Right lobe of liver (tissue), 6 donors: ENCODE measurements at places on chromosomes 2 and 18.

- no peak for DNase-seq
Observed at GRCh38 chr2:147603876-147604275, 241.0 kb upstream of the ACVR2A start.

DNA sequence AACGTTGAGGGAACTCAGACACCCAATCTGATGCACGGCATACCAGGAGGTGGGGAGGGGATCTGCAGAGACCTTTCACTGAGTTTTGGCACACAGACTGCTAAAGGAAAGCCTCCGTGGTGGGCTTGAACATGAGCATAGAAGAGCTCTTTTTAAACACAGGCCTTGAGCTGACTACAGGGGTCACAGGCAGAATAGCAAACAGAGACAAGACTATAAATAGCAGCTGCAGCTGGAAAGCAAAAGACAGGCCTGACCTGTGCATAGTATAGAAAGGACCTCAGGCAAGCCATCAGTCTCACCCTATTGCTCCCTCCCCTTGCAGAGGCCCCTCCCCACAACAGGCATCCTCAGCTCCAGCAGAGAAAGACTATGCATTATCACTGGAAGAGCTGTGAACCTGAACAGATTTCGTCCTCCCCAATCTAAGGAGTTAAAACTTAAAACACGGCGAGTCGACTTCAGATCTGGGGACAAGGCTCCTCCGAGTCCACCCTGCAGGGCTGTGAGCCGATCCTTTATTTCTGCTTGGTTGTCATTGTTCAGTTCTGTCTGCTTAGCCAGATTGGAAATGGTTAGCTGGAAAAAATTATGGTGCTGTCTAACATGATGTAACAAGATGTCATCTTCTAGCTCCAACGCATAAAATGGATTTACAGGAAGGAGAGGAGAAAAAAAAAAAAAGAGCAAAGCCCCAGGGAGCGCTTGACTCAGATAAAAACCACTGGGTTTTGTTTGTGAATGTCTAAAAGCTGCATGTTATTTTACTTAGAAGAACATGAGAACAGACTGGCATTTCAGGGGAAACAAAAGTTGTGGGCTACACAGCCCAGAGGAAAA, 25.2 kb upstream of the LCLAT1 start:
- DNase-seq, result no peak

- peak; percentile 69 for DNase-seq
Observed at GRCh38 chr2:48346124-48346536, 183.8 kb upstream of the STON1 start.

DNA sequence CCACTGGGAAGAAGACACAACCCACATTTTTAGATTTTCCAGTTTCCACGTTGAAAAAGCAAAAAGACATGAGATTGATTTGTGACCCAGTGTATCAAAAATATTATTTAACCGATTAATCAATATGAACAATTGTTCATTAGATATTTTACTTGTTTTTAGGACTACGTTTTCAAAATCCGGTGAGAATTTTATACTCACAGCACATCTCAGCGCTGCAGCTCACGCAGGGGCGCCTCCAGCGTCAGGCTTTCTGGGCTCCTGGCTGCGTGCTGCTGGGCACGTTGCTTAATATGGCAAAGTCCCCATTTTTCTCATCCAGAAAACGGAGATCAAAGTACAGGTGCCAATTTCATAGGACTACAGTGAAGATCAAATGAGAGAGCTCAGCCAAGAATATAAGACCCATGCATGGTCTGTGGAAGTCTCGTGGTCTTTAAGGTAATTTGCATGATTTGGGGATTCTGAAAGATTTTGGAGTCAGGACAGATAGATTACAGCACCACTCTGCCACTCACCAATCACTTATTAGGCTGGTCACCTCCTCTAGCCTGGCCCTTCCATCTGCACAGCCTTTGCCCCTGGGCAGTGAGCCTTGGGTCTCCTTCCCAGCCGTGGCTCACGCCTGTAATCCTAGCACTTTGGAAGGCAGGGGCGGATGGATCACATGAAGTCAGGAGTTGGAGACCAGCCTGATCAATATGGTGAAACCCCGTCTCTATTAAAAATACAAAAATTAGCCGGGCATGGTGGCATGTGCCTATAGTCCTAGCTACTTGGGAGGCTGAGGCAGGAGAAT, 36.2 kb downstream of the PTPN18 start:
- DNase-seq, result peak; percentile 78

GRCh38 chr2:240816584-240817495, 3.2 kb downstream of the KIF1A start:
- DNase-seq, result no peak

DNA sequence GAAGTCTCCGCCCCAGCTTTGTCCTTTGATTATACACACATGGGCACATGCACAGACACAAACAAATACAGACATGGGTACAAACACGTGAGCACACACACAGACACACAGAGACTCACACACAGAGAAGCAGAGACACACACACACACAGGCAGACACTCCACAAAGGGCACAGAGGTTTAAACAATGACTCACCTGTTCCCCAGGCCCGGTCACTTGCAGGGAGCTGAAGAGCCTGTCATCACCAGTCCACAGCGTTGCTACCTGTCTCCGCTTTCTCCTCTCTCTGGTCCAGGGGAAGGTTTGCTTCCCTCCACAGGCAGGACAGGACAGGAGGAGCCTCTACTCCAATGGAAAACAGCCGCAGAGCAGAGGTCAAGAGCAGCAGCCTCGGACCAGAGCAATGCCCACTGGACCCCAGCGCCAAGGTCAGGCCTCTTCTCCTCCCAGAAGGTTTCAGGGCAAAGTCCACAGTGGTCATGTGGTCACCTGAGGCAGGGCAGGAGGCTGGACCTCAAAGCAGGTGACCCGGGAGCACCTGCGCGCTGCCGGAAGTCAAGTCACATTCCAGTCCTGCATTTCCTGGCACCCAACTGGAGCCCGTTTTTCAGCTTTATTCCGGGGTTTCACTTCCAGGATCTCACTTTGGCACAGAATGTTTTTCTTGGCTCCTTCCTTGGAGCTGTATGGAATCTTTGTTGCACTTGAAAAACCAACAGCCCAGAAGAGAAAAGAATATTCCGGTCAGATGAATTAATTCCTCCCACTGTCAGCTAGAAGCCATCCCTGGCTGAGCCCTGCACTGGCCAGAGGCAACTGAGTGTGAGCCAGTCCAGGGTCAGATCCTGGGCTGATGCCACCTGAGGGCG, at the start of gene RAB17:
TSS of gene RAB17 (minus strand) at position 463 of the 869 bp plus-strand sequence. CDS start 4,580 bp downstream, outside the sequence.
- DNase-seq, result peak; percentile 95

GRCh38 chr2:221447310-221447709, 124.8 kb downstream of the EPHA4 start:
- no peak for DNase-seq

DNA sequence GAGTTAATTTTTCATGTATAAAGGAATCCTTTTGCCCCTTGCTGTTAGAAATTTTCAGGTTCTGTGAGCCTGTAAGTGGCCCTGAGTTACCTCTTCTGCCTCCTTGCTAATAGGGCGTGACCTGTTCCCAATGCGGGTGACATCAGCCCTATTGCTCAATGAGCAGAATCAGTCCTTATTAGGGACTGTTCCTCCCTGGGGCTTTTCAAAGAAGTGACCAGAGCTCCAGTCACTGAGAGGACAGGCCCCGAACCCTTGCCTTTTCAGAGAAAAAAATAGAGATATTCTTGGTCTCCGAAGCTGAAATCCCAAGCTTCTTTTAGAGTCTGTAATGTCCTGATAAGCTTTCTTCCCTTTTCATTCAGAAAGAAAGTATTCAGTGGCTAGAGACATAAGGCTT, 8.2 kb upstream of the APOB start:
- DNase-seq, result peak; percentile 90

GRCh38 chr2:30266051-30266621, 34.8 kb downstream of the LBH start:
- DNase-seq, result peak; percentile 28

DNA sequence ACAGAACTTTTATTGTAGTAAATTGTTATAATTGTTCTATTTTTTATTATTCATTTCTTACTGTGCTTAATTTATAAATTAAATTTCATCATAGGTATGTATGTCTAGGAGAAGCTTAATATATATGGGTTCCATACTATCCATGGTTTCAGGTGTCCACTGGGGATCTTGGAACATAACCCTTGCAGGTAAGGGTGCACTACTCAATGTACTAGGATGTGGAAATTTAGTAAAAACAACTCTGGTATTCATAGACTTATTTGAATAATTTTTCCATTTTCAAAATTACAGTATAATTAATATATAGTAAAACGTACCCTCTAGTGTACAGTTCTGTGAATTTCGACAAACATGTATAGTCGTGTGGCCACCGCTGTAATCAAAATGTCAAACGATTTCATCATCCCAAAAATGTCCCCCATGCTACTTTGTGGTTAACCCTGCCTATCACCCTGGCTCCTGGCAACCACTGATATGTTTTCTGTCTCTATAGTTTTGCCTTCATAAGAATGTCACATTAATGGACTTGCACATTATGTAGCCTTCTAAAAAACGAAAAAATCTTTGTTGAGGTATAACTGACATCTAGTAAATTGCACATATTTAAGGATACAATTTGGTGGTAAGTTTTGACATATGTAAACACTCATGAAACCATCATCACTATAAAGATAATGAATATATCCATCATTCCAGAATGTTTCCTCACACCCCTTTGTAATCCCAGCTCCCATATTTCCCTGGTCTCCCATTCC, 45.7 kb downstream of the ARL5A start:
- DNase-seq, result no peak
